Psoas muscle (tissue), 8 donors: ENCODE measurements at places on chromosomes 4 and X. TPM values are rescaled to one million over a fixed set of nuclear protein-coding genes. Genes with fewer than 3 reads are reported as not detected.

GRCh38 chr4:4386736-4387392 is at the start of gene NSG1:
TSS of gene NSG1 (plus strand) at chr4:4387102. CDS start at chr4:4387630, 528 bp downstream.
- peak; percentile 46 for DNase-seq

- no peak for DNase-seq
These were observed 135.9 kb downstream of the PRKX start for GRCh38 chrX:3577551-3577950.

RAI2 gene
- total RNA-seq, result 6.3 TPM

SMARCA1 gene
- 14.2 TPM for total RNA-seq

GALNT7 gene
- 1.3 TPM for total RNA-seq
